WERI-Rb-1 (cell line): ENCODE measurements at places on chromosomes 16 and 17.

- no peak for DNase-seq
Measured at GRCh38 chr16:23186171-23186570, 3.6 kb downstream of the SCNN1G start.

DNA sequence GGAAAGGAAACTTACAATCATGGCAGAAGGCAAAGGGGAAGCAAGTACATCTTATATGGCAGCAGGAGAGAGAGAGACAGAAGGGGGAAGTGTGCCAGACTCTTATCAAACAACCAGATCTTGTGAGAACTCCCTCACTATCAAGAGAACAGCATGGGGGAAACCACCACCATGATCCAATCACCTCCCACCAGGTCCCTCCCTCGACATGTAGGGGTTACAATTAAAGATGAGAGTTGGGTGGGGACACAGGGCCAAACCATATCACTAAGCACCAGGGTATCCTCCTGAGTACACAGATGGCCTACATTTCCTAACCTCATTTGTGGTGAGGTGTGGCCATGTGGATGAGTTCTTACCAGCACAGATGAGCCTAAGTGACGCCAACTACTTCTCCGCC, 348.6 kb upstream of the ZFHX3 start:
- DNase-seq: no peak

GRCh38 chr16:23784811-23785447, 30.1 kb downstream of the CHP2 start:
- DNase-seq: no peak

GRCh38 chr16:28986046-28986445, 1.2 kb downstream of the LAT start:
- no peak for DNase-seq

DNA sequence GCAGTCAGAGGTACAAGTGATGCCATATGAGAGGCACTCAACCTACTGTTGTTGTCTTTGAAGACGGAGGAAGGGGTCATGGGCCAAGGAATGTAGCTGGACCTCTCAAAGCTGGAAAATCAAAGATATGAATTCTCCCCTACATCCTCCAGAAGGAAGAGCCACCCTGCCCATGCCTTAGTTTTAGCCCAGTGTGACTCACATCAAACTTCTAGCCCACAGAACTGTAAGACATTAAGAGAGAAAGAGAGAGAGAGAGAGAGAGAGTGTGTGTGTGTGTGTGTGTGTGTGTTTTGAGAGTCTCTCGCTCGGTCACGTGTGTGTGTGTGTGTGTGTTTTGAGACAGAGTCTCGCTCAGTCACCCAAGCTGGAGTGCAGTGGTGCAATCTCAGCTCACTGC, 87.1 kb downstream of the STX8 start:
- DNase-seq: no peak

DNA sequence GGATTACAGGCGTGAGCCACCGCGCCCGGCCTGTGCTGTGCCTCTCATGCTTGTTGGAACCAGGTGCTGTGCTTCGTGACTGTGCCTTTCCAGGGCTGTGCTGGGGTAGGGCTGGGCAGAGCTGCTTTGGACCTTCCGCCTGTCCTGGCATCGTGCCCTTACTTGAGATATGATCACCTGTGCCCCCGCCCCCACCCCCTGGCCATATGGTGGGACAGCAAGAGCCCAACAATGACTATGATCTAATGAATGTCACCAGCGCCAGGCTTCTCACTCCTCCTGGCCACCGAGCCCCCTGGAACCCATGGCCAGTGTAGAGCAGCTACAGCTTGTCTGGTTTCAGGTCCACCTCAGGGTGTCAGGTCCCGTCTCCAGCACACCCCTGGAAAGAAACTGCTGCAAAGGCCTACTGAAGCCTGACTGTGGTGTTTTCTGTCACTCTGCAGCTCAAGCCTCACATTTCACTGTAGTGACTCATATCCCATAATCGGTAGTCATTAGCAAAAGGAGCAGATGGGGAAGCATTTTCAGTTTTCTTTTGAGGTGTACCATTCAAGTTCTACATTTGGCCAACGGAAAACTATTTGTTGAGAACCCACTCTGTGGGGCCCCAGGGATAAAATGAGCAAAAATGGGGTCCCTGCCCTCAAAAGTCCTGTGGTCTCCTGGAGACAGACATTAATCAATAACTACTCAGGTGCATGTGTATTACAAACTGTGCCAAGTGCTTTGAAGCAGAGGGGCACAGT, 22.1 kb downstream of the FCSK start:
- peak; percentile 33 for DNase-seq

DNA sequence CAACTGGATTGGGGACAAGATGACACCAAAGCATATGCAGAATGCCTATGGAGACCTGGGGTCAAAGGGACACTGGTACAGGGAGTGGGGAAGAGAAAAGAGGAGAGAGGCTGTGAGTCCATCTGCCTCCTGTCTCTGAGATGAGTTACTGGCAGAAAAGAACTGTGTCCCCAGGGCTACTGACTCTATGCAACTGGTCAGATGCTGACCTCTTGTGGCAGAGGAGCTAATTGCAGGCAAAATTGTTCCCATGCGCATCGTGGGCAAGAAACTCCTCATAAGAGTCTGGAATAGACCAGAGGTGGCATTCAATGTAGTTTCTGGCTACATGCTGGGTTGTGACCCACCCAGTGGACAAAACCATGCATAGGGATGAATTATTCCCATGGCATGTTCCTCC, 26.1 kb upstream of the MLKL start:
- DNase-seq: no peak

GRCh38 chr16:67480833-67481560, at the start of gene ATP6V0D1:
TSS of gene ATP6V0D1 (minus strand) at chr16:67481157. CDS start at chr16:67481086, 71 bp downstream.
- DNase-seq: peak; percentile 98

- DNase-seq: no peak
Measured at GRCh38 chr17:9658593-9659211, 13.4 kb downstream of the USP43 start.

DNA sequence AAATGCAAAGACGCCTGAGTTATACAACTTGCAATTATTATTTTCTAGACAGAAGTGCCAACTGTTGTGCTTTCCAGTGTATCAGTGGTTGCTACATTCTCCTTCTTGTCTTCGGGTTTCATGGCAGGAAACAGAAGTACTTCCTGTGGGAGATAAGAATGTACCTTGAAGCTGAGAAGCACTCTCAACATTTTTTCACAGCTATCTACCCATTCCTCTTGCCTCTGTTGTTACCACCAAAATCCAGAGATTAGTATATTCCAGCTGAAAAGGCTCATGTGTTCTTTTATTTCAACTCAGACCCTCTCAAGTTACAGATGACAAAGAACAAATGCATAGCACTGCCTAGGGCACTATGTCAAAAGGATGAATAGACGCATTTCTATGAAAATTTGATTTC, 4.8 kb upstream of the ADAT1 start:
- no peak for DNase-seq

DNA sequence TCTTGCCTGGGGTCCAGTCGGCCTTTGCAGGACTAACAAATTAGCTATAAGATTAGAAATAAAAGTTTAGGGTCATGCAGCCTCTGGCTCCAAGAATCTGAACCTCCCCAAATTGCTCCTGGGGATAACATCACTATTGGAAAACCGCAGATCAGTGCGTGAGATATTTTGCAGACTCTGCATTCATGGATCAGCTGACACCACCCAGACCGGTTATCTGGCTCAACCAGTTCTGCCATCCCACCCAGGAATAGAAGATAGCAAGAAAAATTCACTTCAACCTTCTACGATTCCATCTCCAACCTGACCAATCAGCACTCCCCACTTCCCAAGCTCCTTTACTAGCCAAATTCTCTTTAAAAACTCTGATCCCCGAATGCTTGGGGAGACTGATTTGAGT, 4.3 kb upstream of the PGS1 start:
- no peak for DNase-seq

DNA sequence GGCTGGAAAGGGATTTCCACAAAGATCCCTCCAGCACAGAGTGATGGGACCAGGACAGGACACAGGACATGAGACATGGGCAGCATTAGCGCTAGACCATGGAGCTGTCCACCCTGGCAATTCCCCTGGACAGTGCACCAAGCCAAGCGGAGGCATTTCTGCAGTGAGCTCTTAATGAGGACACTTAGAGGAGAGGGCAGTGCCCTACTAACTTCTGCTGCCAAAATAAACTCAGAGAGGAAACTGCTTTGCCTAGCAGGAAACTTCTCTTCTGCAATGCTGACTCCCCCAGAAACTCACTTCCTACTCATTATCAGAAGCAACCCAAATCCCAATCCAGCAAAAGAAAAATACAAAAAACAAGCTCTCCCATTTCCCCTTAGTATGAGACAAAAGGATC, 119.2 kb downstream of the HS3ST2 start:
- no peak for DNase-seq

GRCh38 chr16:51390877-51391276, 239.8 kb upstream of the SALL1 start:
- DNase-seq: no peak

DNA sequence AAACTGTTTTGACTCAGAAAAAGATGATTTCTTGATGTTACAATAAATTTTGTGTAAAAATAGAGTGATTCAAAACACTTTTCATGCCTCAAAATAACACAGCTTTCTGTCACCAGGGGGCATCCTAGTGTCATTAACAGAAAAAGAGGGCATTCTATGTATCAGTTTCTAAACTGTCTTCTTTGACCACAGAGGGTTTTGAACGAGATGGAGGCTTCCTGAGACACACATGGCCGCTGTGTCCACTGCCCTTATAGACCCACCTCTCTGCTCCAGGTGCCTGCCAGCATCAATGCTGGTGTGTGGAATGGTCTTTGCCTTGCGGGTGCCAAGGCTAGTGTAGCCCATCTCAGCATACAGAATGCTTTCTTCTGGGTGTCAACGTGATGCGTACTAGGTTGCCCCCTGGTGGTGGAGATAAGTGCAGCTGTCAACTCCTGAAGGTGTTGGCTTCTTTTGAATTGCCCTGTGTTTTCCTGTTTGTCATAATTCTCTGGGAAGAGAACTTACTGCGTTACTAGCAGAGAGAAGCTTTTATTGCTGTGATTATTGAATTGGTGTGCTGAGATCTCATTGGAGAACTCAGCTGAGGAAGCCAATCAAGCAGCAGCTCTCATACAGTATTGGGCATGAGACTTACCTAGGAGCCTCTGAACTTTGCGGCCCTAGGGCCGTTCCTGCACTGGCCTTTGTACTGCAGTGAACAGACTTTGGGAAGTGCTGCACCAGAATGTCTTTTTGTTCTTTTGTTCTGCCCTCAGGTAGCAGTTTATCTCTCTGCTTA, 38.6 kb downstream of the USP10 start:
- DNase-seq: peak; percentile 61

GRCh38 chr16:4976079-4976478, 17.9 kb downstream of the SEC14L5 start:
- DNase-seq: no peak

DNA sequence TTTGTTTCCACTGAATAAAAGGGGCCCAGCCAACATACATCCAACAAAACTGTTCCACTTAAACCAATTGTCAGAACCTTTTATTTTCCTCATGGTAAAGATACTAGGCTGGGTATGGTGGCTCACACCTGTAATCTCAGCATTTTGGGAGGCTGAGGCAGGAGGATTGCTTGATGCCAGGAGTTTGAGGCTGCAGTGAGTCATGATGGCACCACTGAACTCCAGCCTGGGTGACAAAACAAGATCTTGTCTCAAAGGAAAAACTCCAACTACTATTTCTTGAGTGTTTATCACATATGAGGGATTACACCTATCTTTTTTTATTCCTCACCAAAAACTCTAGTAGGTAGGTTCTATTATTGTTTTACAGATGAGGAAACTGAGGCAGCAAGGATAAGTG, 4.7 kb upstream of the PSMC5 start:
- no peak for DNase-seq

DNA sequence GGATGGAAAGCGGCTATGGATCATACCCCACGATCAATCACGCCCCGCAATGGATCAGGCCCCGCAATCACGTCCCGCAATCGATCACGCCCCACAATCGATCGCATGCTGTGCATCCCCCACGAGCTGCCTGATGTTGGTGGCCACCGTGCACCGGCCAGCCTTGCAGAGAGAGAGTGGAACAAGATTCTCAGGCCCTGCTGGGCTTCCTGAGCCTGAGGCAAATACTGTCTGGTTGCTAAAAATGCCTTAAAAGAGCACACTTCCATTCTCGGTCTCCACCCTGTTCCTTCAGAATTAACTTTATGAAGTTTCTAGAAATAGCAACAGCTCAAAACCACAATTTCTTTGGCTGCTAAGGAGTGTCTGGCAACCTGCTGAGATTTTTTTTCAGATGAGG, 81.5 kb downstream of the VPS53 start:
- DNase-seq: no peak

DNA sequence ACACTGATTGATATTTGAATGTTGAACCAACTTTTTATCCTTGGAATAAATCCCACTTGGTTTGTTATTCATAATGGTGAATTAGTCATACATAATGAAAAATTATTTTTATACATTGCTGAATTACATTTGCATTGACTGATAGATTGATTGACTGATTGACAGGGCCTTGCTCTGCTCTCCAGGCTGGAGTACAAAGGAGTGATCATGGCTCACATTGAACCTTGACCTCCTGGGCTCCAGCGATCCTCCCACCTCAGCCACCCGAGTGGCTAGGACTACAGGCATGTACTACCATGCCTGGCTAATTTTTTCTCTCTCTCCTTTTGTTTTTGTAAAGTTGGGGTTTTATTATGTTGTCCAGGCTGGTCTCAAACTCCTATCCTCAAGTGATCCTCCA, 97.8 kb downstream of the ARHGAP44 start:
- no peak for DNase-seq

- DNase-seq: no peak
Measured at GRCh38 chr16:87561200-87562105, 40.9 kb upstream of the JPH3 start.

DNA sequence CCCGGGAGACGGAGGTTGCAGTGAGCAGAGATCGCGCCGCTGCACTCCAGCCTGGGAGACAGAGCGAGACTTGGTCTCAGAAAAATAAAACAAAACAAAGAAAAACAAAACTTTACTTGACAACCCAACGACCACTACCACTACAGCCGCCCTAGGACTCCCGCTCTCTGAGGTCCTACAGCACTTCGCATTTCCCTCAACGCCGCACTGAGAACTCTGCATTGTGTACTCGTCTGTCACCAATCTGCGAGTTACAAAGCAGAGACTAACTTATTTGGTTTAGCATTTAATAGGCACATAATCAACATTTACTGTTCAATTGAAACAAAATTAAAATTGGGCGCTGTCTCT, 479 bp upstream of the ZNF207 start:
- DNase-seq: peak; percentile 23

DNA sequence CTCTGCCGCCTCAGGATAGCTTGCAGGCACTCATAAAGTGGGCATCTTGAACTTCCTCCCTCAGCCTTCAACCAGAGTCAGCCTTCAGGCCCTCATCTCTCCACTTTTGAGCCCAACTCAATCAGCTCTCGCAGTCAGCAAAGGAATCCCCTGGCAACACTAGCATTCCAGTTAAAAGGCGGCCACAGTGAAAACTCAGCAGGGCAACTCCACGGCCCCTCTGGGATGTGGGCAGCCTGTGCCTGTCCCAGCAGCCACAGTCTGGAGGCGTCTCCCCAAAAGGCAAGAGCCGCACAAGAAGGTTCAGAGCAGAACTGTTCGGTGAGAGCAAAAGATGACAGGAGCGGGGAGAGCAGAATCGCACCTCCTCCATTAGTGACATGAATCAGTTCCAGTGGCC, 9.0 kb downstream of the TMEM11 start:
- no peak for DNase-seq
